ENCODE measurements at places on chromosomes 6 and 20.

DNA sequence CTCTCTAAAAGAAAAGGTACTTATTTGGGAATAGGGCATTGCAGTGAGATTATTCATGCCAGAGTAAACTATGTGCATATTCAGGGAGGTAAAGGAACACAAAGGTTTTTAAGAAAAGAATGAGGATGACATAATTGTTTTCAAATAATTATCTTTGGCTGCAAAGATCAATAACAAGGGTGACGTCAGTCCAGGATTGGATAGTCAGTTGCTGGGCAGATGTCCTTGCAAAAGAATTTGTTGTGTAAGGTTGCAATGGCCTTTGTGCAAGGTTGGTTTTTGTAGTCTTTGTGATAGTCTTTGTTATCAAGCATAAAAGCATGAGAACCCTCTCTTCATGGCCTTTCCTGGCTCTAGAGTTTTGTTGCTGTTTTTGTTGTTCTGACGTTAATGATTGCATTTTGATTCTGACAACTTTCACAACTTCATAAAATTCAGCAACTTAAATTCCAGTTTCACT lies 17.7 kb downstream of the LOC128125822 start:
- no peak for DNase-seq

DNA sequence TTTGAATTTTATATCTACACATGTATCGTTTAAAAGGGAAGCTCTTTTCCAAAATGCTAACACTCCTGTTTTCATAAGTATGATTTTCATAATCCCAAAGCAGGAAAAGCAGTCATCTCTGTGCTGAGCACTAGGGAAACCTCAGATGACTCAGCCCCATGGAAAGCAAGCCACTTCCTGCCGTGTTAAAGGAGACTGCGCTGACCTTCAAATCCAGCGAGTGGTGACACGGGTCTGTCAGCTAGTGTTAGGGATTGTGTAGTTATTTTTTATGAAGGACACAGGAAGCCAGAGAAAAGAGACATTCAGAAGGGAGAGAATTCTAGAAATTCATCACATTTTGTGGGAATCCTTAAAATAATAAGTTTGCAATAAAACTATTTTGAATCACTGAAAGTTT lies 57.0 kb upstream of the CD93 start:
- no peak for DNase-seq

GRCh38 chr20:35226126-35226883 lies at the start of gene MMP24:
Gene MMP24 (plus strand): TSS chr20:35226690. CDS start chr20:35226739, 49 bp downstream.
- no peak for DNase-seq

DNA sequence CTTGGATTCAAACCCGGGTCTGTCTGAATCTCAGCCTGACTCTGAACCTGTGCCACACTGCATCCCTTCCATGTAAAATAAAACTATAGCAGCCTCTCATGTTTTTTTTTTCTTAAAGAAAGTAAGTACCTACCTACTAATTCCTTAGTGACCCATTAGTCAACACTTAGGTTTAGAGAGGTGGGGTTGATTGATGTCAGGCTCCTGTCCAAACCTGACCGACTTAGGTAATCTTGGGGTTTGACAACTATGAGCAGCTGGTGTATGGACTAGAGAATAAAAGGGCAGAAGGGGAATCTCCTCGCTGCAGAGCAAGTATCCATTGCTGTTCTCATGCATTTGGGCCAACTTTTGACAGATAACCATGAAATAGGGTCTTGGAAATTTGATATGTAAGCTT lies 6.5 kb downstream of the NKAIN2 start:
- DNase-seq, result no peak
